ENCODE measurements at places on chromosomes 13 and 19.

DNA sequence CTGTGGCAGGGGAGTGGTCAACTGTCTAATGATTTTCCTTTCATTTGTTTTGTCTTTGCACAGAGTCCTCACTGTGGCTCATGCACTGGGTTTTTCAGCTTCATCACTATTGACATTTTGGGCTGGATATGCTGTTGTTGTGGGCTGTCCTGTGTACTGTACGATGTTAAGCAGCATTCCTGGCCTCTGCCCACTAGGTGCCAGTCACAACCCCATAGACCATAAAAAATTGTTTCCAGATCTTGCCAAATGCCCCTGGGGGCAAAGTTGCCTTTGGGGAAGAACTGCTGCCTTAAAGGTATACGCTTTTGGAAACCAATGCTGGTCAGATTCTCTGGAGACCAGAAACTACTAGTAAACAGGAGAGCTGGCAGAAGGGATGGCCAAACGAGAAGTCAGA, 310.4 kb downstream of the SPRY2 start:
- DNase-seq = no peak

DNA sequence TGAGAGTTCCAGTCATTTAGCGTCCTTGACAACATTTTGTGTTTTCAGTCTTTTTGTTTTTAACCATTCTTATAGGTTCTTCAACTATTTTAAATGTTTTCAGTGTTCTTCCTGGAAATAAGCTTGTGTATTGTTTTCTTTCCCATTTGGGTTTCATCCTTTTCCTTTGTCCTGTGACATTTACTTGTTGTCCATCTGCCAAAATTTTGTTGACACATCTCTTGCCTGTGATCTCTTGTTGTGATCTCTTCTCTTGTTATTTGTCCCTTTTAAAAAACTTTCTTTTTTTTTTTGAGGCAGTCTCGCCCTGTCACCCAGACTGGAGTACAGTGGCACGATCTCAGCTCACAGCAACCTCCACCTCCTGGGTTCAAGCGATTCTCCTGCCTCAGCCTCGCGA, 96.5 kb downstream of the PDS5B start:
- no peak for DNase-seq

GRCh38 chr19:56314018-56314380, 640 bp downstream of the ZSCAN5A start:
- no peak for DNase-seq

DNA sequence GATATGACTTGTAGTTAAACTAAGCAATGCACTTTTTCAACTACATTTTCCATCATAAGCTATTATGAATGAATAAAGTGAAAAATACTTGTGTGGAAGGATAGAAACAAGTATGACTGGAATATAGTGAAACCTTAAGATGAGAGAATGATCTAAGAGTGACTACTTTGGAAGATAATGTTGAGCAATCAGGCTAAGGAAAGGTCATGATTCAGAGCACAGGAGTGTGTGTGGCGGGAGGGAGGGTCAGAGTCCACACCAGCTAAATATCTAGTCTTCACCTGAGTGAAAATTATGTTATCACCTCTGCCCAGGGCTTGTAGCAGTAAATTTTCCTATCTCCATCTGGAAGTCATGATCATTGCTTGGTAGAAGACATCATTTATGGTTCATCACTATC, 833.4 kb upstream of the ATXN8OS start:
- DNase-seq = no peak

DNA sequence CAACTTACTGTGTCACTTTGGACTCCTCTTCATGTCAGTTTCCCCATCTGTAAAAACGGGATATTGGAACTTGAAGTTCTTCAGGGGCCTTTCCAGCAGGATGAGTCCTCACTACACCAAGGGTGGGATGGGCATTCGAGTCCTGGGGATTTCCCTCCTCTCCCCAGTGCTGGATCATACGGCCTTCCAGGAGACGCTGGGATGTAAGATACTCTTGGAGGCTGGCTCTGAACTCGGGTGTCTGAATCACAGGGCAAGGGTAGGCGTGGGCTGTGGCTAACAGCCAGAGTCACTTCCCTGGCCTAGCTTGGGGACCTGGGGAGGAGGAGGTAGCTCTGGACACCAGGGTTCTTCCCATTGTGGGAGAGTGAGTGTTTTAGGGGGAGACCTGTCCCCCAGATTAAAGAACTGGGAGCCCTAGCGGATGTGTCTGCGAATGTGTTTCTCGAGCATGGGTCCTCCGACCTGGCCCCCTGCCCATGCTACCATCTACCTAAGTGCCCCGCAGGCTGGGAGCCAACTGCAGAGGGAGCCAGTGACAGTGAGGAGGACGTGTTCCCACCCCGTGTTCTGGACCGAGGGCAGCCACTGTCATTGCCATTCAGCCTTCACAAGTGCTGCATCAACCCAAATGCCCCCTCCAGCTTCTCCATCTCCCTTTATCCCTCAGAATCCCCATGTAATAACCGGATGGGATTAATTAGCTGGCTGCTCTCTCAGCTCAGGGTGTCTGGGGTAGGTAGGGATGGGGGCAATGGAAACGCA, 2.4 kb upstream of the CYTH2 start:
- DNase-seq = no peak

Data from stimulated activated CD8-positive, alpha-beta memory T cell treated with anti-CD3 and anti-CD28 coated beads, Interleukin-15, amount 100 ng/mL, for 24 hours (primary cell).